ENCODE measurements at places on chromosomes 3 and 15.

DNA sequence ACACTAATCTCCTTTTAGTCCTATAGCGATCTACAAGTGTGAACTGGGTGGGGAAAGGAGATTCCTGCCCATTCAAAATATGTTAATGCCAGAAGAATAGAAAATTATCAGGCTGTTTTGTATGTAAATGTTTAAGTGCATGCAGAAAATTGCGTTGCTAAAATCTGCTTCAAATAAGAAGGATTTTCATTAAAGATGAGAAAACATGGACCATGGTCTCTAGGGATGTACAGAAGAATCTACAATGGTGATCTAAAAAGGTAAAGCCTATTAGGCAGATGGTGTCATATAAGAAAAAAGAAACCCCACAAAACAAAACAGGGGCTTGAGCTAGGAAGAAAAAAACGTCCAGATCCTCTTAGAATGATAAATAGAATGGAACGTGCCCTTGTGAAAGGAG lies 287.5 kb upstream of the ROBO1 start:
- no peak for DNase-seq

DNA sequence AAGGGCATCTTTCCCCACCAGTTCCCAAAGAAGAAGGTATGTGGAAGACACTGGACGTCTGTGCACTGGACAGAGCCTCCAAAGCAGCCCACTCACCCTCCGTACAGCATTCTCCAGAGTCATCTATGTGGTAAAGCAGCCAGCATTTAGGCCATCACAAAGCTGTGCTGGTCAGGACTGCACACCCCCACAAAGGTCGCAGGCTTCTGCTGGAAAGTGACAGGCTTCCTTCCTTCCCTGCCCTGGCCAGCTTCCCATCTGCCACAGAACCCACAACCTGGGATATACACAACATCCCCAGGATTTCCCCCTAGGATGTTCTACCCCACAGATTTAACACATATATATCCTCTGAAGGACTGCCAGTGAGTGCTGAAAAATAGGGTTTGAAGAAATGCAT lies 64.6 kb upstream of the GALNT15 start:
- DNase-seq, result no peak

DNA sequence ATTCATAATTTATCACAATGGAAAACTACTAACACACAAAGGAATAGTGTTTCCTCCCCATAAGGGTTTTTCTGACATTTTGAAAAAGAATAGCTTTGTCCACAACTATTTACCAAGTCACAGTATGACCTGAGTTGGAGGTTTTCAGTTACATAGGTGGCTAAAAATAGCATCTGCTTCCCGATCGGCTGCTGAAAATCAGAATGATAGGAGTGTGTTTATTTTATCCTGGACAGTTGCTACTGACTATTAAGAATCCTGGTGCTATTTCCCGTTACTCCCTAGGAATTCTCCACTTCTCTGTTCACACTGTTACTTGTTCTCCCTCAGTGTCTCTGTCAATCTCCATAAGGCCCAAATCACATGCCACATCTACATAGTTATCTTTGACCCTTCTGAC lies 353.9 kb upstream of the RARB start:
- DNase-seq, result no peak

DNA sequence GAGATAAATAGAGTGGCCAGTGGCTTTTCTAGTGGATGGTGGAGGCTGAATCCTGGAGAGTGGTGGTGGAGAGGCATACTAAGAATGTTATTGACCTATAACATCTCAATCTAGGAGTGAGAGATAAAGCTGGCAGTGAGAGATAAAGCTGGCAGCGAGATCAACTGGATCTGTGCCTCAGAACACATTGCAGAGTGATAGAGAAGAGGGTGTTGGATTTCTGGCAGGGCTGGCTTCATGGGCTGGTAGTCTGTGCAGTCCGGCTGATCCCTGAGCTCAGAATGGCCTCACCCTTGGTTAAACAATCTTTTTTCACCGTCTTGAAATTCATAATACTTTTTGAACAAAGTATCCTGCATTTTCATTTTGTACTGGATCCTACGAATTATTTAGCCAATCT lies 221.2 kb downstream of the NLGN1 start:
- DNase-seq, result no peak

GRCh38 chr15:54608876-54609835 lies 587.6 kb downstream of the RSL24D1 start:
- no peak for DNase-seq

DNA sequence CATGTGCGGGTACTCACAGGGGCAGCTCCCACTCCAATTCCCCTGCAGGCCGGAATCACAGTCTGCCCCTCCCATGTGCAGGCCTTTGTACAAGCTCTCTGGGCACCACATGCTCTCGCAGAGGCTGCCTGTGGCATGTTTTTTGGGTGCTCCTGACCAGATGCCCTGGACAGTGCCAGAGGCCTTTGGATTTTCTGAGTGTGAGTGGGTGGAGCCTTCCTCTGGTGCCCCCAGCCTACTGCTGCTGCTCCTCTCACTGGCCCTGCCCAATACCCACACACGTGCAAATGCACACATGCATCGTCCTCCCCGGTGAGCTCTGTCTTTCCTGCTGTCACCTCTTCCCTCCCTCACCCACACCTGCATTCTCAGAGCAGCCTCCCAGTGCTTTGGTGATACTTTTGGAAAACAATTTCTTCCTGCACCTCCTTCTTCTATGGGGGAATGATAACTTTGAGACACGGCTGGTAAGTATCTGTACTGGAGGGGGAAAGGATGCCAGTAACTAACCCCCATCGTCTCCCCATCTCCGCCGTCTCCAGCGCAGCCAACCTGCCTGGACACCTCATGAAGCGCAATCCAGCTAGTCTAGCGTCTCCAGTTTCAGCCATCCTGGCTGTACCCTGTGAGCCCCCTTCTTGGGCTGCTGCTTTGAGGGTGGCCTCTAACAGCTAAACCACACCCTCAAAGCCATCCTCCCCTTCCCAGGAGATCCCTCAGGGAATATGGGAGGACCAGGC lies 229.4 kb upstream of the TOPAZ1 start:
- DNase-seq, result no peak

GRCh38 chr3:71010726-71011455 lies 572.6 kb downstream of the FOXP1 start:
- DNase-seq, result no peak

- no peak for DNase-seq
These were observed 623.5 kb downstream of the EDEM1 start for GRCh38 chr3:5811016-5811415.

- DNase-seq, result no peak
These were observed 4.2 kb upstream of the CD276 start for GRCh38 chr15:73679964-73680363.

DNA sequence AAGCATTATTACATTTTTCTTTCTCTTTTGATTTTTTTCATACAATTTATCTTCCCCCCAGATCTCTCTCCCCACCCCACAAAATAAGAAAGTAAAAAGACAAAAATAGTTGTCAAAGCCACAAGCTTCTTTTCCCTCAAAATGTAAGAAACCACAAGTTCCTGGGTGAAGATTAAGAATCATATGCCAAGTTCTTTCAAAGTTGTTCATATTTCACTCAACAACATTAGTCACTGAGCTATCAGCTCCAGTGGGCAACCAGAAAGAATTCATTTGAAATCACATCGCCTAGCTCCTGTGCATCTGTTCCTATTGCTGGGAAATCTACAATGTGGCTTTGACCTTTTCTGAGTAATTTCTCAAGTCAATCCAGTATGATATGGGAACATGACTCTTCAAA lies 681.6 kb upstream of the ARPP21 start:
- DNase-seq, result no peak

DNA sequence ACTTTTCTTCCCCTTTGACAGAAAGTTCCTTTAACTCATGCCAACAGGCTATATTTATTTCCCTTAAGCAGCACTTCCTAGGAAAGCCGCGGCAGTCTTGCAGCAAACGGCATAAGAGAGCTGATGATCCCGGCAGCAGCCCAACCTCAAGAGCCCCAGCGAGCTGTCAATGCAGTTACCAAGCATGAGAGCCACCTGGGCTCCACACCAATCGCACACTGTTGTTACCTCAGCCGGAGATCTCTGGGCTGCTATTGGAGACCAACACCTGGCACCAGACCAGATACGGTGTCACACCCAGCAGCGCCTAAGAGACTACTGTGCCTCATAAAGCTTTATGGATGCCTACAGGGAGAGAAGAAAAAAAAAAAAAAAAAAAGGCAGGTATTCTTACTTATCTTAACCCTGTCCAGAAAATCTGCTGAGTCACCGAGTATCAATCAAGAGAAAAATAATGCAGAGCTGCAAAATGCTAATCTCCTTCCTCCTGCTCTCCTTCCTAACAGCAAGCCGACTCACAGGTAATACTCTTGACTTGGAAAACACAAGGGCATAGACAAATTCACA lies 11.7 kb downstream of the ABCC5 start:
- no peak for DNase-seq

GRCh38 chr15:47158573-47158972 lies 558.7 kb upstream of the SEMA6D start:
- DNase-seq, result no peak

- DNase-seq, result no peak
These were observed 2.3 kb downstream of the CPB1 start for GRCh38 chr3:148829926-148830325.

DNA sequence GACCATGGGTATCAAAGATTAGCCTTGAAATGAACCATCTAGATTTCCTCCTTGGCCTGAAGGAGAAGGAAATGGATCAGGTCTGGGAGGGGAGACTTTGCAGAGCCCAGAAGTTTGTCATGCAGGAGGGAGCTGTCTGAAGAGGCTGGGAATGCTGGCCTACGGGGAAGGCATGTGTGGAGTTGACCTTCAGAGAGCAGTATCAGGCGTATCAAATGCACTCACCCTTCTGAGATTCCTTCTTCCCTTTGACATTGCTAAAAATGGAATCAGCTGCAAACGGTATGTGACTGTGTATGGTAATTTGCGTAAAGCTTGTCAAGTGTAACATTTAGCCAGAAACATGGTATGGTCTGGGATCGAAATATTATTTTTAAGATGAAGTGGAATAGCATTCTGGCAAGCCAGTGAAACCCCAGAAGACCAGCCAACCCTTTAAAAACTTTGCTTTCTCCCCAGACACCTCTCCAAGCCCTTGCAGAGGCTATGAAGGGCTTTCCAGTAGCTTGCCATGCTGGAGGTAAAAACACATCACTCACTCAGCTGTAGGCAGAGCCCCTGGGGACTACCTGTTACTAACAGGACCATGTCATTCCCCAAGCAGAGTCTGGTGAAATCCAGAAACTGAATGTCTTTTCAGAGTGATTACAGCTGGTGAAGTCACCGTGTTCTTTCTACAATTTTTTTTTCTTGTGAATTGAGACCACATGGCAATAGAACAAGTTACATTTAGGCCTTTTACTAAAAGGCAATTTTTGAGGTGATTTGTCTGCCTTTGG lies 174.7 kb upstream of the SLC24A5 start:
- DNase-seq, result no peak

GRCh38 chr15:70799667-70800450 lies 36.5 kb upstream of the UACA start:
- DNase-seq, result no peak

- DNase-seq, result peak; percentile 80
These were observed at the start of gene TPRA1 for GRCh38 chr3:127590593-127591465. Gene TPRA1 (minus strand): TSS chr3:127590733. CDS start chr3:127580146, 10,587 bp downstream.

DNA sequence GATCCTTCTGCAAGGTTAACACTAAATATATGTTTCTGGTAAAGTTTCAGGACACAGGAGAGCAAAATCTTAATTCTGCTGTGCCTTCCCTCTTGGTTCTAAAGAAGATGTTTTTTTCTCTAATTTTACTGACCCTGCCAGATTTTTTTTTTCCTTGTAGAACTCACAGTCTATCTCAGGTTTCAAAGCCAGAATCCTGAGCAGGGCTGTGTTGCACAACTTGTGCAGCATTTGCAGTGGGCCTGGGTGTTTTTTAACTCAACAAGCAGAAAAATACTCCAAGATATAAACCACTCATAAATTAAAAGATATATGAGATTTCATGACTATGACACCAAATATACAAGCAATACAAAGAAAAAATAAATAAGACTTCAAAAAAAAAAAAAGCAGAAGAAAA lies 40.2 kb upstream of the ARF4 start:
- no peak for DNase-seq

DNA sequence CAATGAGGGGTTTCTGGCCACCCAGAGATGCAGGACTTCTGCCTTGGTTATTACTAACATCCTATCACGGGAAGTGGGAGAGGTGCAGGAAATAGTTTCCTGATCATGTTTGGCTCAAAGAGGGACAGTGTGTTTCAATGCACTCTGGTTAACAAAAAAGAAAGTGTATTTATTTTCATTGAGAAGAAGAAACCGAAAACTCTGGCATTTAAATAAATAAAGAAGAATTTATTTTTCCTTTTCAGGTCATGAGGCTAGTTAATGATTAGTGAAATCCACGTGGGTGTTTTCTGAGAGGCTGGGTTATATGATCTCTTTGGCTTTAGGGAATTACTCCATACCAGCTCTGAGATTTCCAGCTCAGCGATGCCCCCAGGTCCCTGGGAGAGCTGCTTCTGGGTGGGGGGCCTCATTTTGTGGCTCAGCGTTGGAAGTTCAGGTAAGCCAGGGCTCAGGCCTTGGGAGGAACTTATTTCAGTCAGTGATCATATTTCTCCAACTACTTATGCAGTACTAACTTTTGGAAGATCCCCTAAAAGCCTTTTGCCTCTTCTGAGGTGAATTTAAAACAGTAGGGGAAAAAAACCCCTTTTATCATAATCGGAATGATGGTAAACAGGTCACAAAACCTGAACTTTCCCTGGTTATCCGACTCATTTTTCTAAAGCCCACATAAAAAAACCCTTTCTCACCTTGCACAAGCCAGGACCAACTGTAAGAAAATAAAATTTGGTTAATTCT lies at the start of gene PLA1A:
PLA1A (plus strand) TSS at position 338 of the 741 bp plus-strand sequence; CDS start at position 367, 29 bp downstream.
- no peak for DNase-seq

GRCh38 chr3:17339132-17339575 lies 403.3 kb downstream of the TBC1D5 start:
- DNase-seq, result no peak

DNA sequence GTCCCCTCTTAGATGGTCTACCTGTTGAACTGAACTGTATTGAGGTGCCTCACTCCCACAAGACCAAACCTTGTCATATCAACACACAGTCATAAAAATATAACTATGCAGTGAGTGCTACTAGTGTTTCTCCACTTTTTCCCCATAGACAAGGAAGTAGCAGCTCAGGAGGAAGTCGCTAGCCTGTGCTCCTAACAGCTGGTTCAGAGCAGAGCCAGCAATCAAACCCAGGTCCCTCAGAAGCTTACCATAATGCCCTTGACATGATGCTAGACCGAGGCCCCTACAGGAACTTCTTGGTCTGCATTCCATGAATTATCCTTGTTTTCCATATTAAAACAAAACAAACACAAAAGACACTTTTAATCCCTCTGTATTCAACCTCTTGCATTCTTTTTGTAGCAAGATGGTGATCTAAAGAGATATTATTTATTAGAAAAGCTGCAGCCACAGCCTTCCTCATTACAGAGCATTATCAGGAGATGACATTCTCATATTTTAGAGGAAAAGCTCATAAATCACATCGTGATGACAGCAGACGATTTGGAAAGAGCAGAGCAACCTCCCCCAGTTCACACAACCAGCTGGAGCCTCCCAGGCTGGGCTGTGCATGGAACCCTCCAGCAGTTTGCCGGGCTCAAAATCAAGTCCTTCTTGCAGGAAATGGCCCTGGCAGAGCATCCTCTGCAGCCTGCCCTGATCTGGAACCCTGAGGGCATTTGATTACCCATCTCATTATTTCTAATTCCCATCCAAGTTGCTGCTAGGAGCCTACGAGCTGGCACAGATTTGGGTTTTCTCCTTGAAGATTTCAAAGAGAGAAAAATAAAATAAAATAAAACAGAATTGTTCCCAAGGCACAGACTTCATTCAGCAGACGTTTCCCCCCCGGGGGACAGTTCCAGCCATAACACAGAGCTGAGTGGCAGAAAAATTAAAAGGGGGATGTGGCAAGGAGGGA lies 118.8 kb downstream of the SRGAP3 start:
- DNase-seq, result no peak

- DNase-seq, result no peak
These were observed 15.2 kb upstream of the MME start for GRCh38 chr3:155064920-155065319.

GRCh38 chr3:30948426-30948825 lies 54.0 kb upstream of the GADL1 start:
- no peak for DNase-seq
